CD4-positive, alpha-beta T cell treated with Interleukin-1 beta for 1 hour (primary cell): ENCODE measurements at places on chromosomes 7 and 10.

DNA sequence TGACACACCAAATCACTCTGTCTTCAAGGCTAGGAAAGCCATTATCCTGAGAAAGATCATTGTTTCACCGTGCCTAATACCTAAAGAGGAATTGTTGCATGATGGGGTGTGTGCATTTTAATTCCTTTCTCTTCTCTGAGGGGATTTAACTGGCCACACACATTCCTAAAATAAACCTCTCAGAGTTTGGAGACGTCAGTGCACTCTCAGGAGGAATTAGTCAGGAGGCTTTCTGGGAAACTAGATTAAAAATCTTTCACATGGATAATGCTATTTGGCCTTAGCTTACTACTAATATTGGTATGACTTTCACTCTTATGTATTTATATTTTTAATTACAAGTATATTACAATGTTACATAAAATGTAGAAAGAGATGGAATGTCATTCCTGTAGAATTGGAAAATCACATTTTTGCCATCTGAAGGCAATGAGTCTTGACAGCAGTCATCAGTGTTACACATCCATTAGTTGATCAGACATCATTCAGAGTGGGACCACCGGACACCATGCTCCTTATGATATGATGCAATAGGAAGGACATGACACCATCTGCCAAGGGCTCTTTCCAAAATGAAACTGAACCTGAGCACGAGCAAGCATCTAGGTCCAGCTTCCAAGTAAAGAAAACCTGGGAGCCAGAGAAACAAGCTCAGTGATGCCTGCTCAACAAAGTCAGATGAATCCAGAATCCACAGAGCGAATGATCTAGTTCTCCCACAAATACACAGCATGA, 43.1 kb upstream of the TMEM273 start:
- no peak for DNase-seq

DNA sequence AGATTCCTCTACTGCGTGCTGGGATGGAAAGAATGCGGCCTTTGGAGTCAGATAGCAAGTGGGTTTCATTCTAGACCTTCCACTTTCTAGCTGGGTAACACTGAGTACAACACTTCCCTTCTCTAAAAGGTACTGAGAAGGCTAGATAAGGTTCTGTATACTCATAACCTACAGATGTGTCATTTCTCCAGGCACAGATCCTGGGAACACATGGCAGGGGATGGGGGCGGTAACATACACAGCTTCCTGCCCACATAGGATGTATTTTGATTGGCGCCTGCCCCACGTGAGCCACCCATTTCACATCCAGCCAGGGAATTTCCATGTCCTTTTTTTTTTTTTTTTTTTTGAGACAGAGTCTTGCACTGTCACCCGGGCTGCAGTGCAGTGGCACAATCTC, 31.8 kb downstream of the KLRG2 start:
- no peak for DNase-seq

DNA sequence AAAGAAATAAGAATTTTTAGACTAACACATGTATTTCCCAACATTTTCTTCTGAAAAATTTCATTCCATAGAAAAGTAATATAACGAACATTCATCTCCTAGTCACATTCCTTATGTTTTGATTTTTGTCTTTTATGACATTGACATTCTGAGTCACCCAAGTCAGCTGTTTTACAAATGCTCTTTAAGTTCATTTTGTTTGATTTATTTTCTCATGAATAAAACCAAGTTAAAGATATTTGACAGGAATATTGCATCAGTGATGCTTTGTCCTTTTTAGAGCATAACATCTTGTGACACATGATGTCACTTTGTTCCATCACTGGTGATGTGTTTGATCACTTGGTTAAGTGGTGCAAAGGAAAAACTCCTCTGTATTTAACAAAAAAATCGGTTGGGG, 48.4 kb downstream of the HGF start:
- DNase-seq, result no peak

DNA sequence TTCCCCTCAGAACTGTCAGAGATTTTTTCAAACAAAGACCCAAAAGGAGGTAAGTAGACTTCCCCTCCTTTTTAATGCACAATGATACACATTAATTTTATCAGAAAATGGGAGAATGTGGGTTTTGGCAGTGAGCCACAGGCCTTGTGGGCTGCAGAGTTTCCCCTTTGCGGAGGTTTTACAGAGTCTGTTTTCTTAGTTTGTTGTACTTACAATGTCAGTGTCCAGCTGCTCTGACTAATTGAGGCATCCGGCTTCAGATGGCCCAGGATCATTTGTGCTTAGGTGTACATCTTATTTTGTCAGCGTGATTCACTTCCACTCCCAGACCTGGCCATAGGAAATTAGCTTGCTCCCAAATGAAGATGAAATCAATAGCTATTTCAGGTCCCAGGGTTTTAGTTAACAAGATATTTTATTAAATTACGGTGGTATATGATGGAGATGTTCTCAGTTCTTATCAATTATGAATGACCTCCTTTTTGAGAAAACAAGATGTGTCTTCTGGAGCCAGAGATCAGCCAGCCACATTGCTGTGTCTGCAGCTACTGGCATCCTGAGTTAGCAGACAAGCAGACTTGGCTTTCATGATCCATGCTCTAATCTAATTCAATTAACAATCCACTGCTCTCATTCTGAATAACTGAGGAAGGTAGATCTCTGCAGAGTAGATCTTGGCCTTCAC, 1086.6 kb upstream of the SORCS1 start:
- no peak for DNase-seq

GRCh38 chr7:98051118-98051744, 55.4 kb upstream of the LMTK2 start:
- DNase-seq, result peak; percentile 46

DNA sequence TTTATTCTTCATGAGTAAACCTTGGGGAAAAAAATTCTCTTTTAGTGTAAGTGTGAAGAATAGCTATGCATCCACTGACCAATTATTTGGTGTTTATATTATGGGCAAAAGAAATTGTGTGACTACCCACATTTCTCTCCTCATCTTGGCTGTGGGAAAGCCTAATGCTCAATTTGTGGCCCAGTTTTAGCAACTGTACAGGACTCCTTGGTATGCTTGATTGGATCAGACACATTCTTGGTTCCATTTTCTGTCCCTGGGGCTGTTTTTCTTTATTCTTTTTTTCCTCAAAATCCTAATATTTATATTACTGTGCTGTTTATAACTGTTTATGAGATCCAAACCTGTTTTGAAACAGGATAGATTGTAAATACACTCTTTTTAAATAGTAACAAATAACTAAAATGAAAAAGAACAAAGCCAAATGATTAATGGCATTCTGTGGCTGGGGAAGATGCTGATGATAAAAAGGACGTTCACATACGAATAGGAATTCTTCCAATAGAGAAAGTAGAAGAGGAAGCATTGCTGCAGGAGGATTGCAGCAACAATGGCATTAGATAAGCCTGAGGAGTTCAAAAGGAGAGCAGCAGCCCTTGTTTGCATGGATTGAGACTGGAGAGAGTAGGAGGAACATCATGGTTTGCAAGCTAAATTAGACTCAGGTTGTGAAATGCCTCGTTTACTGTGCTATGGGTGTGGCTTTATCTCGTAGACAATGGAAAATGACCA, 580.5 kb downstream of the INHBA start:
- no peak for DNase-seq

DNA sequence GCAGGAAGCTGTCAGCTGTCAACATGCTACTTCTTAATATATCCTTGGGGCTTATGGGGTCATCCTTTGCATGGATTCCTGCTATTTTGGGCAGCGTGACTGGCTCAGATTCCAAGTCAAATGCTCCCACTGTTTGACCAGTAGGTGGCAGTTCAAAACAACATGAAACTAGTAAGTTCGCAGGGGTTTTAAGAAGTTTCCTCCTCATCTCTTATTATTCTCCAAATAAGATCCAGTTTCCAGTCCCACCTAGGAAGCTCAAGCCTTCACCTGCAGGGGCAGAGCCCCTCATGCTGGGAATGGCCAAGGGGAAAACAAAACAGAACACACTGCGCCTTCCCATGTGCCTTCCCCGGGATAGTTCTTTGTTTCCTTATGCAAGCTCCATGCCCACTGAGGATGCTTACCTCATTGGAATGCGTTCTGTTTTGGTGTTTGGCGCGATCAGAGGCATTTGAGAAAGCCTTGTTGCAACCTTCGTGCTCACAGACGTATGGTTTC, 259.8 kb downstream of the GLI3 start:
- no peak for DNase-seq

GRCh38 chr7:10756981-10757380, 216.7 kb upstream of the PHF14 start:
- no peak for DNase-seq

DNA sequence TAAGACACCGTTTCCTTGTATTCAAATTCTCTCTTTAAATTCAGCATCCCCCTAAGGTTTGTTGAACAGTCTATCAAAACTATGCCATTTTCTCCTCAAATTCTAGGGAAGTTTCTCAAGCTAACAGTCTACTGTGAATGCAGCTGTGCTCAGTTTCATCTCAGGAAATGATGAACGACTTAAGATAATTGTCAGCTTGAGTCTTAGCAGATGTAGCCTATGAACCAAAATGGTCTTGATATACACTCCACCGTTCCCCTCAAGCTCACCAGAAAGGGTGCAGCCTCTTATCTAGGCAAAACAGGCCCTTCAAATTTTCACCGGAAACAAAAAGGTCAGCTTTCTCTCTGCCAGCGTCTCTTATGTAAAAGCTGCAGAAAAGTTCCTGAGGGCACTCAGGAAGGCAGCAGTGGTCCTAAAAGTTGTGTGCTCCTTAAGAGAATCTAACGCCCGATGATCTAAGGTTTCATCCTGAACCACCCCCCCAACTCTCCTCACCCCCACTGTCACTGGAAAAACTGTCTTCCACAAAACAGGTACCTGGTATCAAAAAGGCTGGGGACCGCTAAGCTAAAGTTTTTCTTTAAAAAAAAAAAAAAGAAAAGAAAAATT, 2.1 kb downstream of the DNAJC9 start:
- no peak for DNase-seq

GRCh38 chr7:38775506-38776175, 133.3 kb downstream of the VPS41 start:
- no peak for DNase-seq

DNA sequence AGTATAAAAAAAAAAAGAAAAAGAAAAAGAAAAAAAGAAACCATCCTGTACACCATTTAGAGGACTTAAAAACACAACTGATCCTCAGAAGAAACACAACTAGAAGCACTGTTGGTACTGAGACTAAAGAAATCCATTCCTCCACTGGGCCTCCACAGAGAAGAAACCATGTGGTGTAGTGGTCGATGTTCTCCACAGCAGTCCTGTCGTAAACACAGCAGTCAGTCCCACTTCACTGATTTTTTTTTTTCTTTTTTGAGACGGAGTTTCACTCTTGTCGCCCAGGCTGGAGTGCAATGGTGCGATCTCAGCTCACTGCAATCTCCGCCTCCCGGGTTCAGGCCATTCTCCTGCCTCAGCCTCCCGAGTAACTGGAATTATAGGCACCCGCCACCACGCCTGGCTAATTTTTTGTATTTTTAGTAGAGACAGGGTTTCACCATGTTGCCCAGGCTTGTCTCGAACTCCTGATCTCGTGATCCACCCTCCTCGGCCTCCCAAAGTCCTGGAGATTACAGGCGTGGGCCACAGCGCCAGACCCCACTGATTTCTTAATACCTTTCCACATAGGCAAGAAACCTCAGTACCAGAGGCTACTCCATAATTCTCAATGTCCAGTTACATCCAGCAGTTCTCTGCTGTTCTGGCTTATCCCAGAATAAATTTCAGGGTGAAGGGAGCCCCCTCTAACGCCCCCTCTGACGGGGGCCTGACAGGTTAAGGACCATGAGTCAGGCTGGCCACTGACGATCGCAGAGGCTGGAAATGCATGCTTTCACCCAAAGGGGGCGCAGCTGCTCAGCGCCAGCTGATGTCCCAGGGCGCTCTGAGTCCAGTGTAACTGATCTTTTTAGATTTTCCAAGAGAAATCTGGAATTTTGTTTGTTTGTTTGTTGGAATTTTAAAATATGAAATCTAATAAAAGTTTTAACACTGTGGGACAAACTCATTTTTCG, 24.8 kb upstream of the FFAR4 start:
- no peak for DNase-seq

GRCh38 chr10:125084191-125084613, 76.2 kb downstream of the CTBP2 start:
- DNase-seq, result no peak

DNA sequence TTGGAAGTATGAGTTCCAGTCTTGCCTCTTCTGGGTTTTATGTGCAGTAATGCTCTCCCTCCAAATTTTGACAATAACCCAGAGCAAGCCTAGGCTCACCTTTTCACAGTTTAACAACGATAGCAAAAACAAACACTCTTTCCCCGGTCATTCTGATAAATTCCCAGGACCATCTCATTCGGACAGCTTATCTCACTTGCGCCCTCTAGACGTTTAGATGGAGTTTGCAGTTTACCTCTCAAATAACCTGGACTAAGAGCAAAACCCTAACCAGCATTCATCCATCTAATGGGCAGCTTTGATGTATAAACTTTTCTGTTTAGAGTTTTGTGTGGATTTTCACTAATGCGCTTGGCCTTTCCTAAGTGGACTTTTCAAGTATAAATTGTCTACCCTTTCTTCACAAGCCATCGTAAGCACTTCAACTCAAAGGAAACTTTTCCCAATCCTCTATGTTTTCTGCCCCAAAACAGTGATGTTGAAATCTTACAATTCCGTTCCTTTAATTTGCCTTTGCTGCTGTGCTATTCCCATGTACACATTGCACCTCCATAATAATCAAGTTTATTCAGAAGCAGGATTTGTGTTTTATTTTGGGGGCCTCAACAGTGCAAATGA, 114.9 kb downstream of the HDAC9 start:
- DNase-seq, result no peak

DNA sequence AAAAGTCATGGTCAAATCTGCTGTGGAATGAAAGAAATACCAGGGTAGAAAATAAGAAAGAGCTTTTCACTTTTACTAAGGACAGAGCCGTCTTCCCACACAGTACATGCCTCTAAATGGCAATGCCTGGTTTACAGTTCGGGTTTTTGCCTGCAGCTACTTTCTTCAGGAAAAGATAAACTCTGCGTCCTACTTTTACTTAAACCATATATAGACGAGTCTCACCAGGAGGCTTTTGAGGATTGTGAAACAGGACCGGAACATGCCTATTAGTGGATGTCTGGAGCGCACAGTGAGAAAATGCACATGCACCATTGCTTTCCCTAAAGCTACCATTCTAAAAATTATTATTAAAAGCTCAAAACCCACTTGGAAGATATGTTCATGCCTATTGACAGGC, 70.5 kb downstream of the KLF6 start:
- no peak for DNase-seq

- no peak for DNase-seq
Observed at GRCh38 chr10:30285970-30286369, 63.1 kb downstream of the MTPAP start.

GRCh38 chr10:10792681-10793080, 225.0 kb upstream of the CELF2 start:
- no peak for DNase-seq
